ENCODE measurements at places on chromosomes 12 and 14.

GRCh38 chr12:85630851-85631250 lies 205.4 kb downstream of the RASSF9 start:
- DNase-seq: no peak

GRCh38 chr14:56414236-56414635 lies 165.4 kb upstream of the TMEM260 start:
- no peak for DNase-seq

- DNase-seq: no peak
These were observed 984.0 kb upstream of the TMEM132C start for GRCh38 chr12:127282786-127283565.

GRCh38 chr12:111406474-111407376 lies 1.0 kb downstream of the SH2B3 start:
- DNase-seq: peak; percentile 72

DNA sequence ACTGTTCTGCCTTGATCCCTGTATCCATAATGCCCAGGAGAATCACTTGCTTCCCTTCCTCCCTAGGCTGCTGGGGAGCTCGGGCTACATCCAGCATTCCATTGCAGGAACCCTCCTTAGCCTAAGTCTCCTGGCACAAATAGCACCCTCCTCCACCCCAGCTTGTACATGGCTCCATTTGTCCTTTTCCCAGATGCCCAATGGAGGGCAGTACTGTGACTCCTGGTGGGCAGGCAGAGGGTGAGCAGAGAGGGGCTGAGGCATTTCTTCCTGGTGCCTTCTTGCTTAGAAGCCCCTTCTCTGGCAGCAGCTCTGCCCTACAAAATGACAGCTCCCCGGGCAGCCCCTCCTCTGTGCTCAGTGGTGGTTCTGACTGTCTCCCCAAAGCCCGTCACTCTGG lies 86.5 kb downstream of the RBM19 start:
- no peak for DNase-seq

GRCh38 chr14:75554482-75554881 lies 23.9 kb upstream of the FLVCR2 start:
- DNase-seq: no peak

DNA sequence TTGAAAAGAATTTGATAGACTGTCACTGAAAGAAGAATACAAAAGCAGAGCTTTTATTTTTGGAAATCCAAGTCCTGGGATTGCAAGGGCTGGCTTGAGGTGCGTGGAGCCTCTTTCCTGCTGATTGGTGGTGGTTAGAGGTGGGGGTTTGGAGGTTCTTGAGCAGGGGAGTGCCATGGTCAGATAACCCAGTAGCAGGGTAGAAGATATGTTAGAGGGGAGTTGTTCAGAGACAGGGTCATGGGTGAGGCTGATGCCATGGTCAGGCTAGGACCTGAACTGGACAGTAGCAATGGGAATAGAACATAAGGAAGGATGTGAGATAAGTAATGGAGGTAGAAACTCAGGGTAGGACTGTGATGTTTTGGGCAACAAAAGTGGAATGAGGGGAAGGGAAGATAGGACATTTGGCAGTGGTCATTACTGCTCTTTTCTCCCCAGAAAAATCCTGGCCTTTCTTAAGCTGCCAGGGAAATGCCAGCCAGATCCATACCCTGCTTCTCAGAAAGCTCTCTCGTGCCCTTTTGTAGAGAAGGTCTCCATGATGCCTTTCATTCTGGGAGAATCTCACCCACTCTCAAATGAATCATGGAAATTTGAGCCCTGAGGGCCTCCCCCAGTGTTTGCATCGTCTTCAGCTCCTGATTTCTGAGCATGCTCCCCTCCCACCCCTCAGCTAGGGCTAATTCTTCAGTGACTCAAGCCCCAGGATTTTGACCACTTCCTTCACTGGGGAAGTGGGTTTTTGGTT lies 9.5 kb downstream of the EMP1 start:
- peak; percentile 62 for DNase-seq

DNA sequence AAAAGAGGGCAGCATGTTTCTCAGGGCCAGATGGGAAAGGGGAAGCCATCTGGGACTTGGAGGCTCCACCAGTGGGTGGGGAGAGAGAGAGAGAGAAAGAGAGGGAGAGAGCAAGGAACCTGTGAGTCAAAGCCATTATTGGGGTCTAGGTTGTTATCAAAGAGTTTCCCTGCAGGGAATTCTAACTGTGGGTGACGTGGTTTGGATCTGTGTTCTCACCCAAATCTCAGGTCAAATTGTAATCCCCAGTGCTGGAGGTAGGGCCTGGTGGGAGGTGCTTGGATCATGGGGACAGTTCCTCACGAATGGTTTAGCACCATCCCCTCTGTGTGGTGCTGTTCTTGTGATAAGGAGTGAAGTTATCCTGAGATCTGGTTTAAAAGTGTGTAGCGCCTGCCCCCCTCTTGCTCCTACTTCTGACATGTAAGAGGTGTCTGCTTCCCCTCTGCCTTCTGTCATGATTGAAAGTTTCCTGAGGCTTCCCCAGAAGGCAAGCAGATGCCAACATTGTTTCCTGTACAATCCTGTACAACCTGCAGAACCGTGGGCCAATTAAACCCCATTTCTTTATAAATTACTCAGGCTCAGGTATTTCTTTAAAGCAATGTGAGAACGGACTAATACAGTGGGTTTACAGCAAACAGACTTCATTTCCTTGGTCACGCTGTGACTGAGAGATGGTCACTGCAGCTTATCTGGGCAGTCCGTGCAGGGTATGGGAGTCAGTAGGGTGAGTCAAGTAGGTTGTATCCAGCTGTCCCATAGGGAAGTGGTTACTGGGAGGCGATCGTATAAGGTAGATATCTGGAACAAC lies 52.4 kb downstream of the CCDC91 start:
- no peak for DNase-seq
